Transverse colon (tissue), 4 donors: ENCODE measurements at places on chromosomes 7 and 10. TPM values are rescaled to one million over a fixed set of nuclear protein-coding genes. Genes with fewer than 3 reads are reported as not detected.

GRCh38 chr10:85610381-85611092, 756.1 kb downstream of the GRID1 start:
- DNase-seq = no peak

DNA sequence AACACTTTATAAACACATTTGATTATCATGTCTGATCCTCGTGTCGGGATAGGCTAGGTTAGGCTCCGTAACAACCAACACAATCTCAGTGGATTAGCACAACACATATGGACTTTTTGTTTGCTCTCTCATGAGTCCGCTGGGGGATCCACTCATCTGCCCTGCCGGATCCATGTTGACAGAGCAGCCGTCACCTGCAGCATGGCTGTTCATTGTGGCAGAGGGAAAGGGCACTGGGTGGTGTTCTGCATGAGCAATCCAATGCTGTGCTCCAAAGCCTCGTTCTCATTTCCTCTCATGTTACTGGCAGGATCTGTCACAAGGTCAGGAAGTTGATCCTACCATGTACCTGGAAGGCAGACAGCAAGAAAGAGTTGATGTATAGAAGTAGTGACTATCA, 62.5 kb upstream of the RAPGEF5 start:
- no peak for DNase-seq

DNA sequence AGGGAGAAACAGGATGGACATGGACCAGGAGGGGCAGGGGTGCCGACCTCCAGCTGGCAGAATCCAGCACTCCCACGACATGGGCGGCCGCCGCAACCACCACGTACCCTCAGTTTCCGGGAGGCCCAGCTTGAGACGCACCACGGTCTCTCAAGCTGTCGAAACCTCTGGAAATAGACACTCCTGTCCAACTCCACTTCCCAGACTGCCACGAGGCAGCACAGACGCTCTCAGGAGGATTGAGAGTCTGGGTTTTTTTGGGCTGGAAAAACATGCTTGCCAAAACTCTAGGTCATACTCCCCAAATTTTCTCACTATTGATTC, 37.9 kb upstream of the PDGFA start:
- no peak for DNase-seq

Gene PMPCB
- 56.8 TPM for total RNA-seq
